ENCODE measurements at places on chromosomes 4 and X. TPM values are rescaled to one million over a fixed set of nuclear protein-coding genes. Genes with fewer than 3 reads are reported as not detected.

The WAS gene
- total RNA-seq = 1.2 TPM

The TLR10 gene
- total RNA-seq = 0.40 TPM

The AP1S2 gene
- total RNA-seq = 7.5 TPM

The TMEM150C gene
- total RNA-seq = 0.80 TPM

The ESX1 gene
- not detected for total RNA-seq

The MAGED4 gene
- 1.4 TPM for total RNA-seq

The TLR3 gene
- total RNA-seq = 5.8 TPM

The CRMP1 gene
- 1.8 TPM for total RNA-seq

The HTN3 gene
- not detected for total RNA-seq

- ATAC-seq = peak; percentile 51
Measured at GRCh38 chrX:46912603-46913491, 626 bp downstream of the JADE3 start.

DNA sequence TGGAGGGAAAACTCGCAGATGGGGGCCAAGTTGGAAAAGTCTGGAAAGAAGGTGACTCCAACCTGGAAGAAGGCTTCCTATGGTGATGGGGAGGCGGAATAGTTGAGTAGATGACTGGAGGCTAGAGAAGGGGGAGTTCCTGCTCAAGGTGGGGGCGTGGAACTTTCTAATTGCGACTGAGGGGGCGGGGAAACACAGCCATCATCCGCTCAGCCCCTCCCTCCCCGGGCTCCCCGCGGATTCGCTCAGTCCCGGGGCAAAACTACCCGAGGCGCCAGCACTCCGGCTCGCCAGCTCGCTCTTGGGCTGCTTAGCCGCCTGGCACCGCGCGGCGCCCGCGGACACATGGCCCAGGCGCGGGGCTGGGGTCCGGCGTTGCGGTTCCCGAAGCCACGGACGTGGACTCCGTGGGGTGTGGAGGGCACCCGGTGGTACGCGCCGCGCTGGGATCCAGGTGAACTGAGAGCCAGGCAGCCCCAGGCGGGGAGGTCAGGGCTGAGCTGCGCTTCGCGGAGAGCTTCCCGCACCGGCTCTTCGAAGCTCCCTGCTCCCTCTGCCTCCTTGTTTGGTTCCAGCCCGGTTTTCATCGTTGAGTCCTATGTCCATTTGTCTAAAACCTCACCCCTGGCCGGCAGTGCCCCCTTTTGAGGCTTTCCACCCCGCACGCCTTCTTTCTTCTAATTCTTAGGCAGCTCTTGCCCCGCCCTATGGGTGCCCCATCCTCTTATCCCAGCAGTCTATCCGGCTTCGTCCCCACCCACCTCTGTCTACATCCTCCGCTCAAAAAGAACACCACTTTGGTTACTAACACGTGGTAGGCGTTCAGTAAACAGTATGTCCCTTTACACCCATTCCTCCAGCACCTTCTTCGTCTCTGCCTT, 38.9 kb downstream of the STARD8 start:
- no peak for ATAC-seq

DNA sequence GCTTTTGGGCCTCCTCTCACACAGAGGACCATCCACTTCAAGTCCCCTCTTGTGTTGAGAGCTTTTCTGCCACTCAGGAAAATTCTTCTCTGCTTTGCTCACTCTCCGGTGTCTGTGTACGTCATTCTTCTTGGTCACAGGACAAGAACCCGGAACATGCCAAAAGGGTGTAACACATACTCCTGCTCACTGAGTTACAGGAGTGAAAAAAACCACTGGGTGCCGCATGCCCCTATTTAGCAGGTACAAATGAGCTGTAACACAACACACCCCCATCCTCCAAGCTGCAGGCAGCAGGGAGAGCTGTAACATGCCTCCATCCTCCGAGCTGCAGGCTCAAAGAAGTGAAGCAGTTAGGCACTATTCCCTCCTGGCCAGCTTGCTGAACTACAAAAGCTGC, 13.0 kb upstream of the CXCL2 start:
- ATAC-seq = peak; percentile 85

DNA sequence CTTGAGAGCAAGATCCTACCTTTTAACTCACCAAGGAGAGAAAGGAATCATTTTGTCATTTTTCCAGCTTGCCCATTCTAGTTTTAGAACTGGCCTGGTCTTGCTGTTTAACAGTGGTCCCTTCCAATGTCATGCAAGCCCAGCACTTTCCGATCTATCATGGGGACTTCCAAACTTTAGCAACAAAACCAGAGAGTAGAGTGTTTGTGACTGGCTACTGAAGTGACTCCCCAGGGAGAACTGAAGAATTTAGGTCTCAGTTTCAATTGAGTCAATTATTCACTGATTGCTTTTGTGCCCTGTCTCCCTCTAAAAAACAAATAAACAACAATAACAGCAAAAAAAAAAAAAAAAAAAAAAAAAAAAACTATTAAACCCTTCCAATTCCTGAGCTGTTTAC, 108.3 kb downstream of the LHFPL1 start:
- no peak for ATAC-seq

DNA sequence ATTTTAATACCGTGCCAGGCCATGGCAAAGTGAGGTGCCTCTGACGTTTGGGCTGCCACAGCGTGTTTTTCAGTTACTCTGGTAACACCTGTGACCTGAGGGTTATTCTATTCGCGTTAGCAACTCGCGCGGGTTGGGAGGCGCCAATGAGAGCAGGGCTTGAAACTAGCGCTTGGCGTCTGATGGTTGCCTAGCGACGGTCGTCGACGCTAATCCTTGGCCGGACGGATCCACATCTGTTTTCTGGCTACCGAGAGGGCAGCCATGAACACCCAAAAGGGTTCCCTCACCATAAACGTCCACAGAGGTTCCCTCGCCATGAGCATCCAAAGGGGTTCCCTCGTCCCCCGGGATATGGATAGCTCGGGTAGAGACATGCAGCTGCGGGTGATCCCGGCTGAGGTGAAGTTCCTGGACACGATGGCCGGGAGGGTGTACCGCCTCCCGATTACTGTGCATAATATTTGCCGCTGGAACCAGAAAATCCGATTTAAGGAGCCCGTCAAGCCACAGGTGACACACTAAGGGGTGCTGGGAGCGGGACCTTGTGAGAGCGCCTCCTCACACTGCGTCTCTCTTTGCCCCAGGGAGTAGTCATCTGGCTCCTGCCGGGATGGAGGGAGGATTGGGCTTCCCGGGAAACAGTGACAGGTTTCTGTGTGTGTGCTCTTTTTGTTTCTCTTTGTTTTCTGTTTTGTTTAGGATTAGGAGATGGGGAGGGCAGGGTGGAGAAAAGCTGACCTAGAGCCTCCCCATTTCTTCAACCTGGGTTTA, at the start of gene CFAP47:
Gene CFAP47 (plus strand): TSS at position 199 of the 774 bp plus-strand sequence. CDS start 66 bp downstream, at position 265.
- no peak for ATAC-seq

GRCh38 chr4:158176776-158177175, 4.0 kb upstream of the GASK1B start:
- ATAC-seq = peak; percentile 62

DNA sequence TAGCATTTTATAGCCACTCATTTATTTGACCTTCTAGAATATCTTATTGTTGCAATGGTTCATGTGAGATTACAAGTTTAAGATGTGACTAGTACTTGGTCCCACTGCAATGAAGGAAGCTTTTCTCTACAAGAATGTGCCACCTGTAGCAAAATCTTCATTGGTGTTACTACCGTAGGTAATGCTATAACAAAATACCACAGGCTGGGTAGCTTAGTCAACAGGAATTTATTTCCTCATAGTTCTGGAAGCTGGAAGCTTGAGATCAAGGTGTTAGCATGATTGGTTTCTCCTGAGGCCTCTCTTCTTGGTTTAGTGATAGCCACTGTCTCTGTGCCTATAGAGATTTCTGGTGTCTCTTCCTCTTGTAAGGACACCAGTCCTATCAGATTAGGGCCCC, 441.0 kb downstream of the GPM6A start:
- no peak for ATAC-seq

DNA sequence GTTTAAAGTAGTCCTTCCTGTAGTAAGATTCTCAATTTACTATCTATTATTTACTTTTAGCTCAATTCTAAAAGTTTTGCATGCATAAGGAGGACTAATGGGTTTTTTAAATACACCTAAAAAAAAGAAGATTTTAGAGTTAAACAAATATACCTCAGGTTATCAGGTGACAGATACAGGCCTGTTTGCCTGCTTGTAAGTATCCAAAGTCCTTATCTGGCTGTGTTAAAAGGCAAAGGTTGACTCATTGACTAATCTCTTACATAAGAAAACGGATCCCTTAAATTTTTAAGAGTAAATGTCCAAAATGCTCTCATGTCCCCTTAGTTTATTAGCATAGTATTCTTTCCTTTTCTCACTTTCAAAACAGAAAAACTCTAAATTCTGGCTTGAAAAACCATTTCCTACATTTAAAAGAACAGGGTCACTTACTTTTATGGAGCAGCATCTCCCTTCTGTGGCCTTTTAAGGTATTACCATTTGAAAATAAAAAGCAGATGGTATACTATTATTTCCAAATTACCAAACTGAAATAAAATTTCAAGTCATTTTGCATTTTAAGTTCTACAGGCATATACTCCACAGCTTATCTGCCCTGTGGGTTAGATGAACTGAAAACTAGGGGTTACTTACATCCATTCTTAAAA, 4.5 kb downstream of the CBR4 start:
- ATAC-seq = no peak

DNA sequence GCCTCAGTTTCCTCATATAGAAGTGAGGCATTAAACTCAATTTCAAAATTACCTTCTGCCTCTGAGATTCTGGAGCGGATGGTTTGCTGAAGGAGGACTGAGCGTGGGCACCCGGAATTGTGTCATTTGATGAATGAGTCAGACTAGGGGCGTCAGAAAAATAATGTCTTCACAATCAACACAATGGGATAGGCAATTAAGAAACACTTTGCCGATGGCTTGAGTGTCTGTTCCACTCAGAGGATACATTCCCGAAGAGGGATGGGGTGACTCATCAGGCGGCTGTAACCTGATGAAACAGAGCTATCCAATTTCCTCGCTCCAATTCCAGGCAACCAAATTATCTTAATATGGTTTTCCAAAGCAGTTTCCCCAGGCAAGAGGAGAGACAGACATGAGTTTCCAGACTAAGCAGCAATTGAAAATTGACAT, 1.2 kb upstream of the CHRNA9 start:
- peak; percentile 82 for ATAC-seq

GRCh38 chr4:41572956-41573355, 35.0 kb downstream of the LIMCH1 start:
- ATAC-seq = no peak

DNA sequence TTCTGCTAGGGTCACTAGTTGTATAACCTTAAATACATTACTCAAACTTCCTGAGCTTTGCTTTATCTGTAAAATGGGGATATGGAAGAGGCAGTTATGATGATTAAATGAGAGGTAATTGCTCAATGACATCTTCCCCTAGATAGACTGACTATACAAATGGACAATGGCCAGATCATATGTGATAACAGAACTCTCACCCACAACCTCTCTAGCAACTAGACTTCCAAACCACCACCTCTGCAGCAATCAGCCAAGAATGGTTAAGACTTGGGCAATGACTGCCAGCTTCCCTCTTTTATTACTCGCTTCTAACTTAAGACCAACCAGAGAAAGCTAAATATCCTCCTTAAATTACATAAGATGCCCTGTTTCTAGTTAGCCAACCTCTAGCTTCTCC, 2.9 kb upstream of the SEPSECS start:
- ATAC-seq = no peak

DNA sequence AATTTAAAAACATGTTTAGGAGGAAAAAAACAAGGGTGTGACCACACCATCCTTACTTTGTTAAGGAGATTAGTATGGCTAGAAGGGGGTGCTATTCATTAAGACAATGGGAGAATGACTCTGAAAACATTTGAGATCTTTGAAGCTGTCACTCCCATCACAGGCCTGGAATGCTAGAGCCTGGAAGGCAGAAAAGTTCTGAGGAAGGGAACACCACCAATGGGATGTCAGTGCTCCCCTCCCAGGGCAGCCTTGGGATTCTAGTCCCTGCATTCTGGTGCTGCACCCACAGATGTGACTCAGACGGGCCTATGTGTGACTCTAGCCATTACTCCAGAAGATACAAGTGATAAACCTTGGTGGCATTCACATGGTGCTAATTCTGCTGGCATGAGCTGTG, 162.2 kb upstream of the ANXA10 start:
- no peak for ATAC-seq

- ATAC-seq = no peak
Measured at GRCh38 chrX:19361701-19362100, 18.0 kb downstream of the PDHA1 start.

GRCh38 chr4:147101678-147102077, 156.0 kb upstream of the TTC29 start:
- ATAC-seq = no peak
